ENCODE measurements at places on chromosomes 7 and 10. TPM values are rescaled to one million over a fixed set of nuclear protein-coding genes. Genes with fewer than 3 reads are reported as not detected.

The ACTL6B gene
- total RNA-seq = not detected

GRCh38 chr7:37211097-37211880 is 237.4 kb downstream of the ELMO1 start:
- no peak overlapping the region for H3K27ac ChIP-seq
- H3K36me3 ChIP-seq = no peaks in the 10 kb centered on the region
- no peaks in the 10 kb centered on the region for H3K4me1 ChIP-seq
- H3K27me3 ChIP-seq = peaks cover 2% of the 10 kb centered on the region
- no peak for DNase-seq

The BAMBI gene
- total RNA-seq = 13.2 TPM

DNA sequence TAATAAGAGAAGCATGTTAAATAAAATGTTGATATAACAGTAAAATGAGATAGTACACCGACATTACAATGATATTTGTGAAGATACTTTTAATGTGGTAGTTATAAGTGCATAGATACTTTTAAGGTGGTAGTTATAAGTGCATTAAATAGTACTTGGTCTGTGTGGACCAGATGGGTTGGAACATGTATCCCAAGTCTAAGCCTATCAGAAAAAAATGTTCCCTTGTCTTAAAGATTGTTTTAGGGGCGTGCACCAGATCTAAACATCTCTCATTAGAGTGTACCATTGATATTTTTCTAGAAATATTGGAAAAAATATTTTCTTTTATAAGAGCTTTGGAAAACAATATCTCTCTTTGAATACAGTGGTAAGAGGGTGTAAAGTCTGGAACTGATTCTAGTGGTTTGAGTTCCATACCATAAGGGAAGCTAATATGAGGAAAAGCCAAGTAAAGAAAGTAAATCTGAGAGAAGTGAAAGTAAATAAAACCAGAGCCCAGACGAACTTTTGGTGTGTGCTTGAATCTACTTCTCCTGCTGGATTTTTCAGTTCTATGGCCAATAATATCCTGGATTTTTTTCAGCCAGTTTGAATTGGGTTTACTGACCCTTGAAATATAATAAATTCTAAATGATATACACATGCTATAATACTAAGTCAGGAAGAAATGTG is 175.3 kb downstream of the MBL2 start:
- no peak overlapping the region for H3K4me3 ChIP-seq
- DNase-seq = no peak
- no peaks in the 10 kb centered on the region for H3K27me3 ChIP-seq
- no peak overlapping the region for H3K27ac ChIP-seq

DNA sequence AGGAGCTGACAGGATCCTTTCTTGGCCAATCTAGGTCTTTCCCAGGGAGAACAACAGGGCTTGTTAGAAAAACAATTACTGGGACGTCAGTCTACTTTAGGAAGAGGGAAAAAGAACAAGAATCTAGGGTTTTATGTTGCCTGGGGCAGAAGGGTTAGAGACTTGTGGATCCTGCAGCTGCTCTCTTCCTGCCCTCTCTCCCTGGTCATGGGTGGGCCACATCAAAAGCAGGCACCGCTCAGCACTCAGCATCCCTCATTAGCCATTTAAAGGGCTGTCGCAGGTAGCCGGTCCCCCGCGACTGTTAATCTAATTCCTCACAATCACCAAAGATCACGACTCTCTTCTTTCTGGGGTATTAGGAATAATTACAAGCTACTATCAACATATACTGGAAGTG is 631.9 kb downstream of the CALN1 start:
- H3K4me1 ChIP-seq = no peaks in the 10 kb centered on the region
- no peak for DNase-seq
- no peak overlapping the region for H3K4me3 ChIP-seq
- no peaks in the 10 kb centered on the region for H3K27me3 ChIP-seq

The TMEM225B gene
- 0.60 TPM for total RNA-seq

- H3K36me3 ChIP-seq = no peaks in the 10 kb centered on the region
- no peak for DNase-seq
- 0 out of 2 replicates have a peak, but pooled peaks cover 4% of the 10 kb centered on the region for H3K4me1 ChIP-seq
- H3K4me3 ChIP-seq = no peak overlapping the region
These were observed 102.8 kb downstream of the ARHGAP22 start for GRCh38 chr10:48501787-48502771.

GRCh38 chr7:34133356-34133982 is 228.1 kb downstream of the BMPER start:
- no peak overlapping the region for H3K4me3 ChIP-seq
- no peak for DNase-seq
- no peaks in the 10 kb centered on the region for H3K27me3 ChIP-seq
- no peaks in the 10 kb centered on the region for H3K4me1 ChIP-seq
- no peak overlapping the region for H3K27ac ChIP-seq
- no peaks in the 10 kb centered on the region for H3K36me3 ChIP-seq

DNA sequence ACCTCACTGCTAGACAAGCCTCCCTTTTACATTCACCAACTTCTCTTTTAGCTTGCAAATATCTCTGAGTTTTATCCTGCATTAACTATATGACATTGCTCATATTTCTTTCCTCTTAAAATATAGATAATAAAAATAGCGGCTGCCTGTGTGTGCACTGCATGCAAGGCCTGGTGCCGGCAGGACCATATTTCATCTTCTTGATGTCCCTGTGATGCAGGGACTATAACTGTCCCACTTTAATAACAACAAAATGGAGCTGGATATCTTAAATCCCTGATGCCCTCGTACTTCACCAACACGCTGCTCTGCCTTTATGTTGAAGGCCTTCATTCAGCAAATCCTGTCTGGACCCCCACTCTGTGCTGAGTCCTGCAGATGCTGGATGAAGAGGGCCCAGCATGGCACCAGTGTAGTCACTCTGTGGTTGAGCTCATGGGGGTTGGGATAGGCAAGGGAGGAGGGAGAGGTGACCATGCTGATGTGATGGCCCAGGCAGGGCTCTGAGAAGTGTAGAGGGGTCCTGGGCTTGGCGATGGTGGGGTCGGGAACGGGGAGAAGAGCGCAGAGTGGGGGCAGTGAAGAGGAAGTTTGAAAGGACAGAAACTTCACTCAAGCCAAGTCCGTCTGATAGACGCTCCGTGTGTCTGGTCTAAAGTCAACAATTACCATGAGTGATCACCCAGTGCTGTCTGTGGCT is 40.4 kb downstream of the C10orf90 start:
- H3K27ac ChIP-seq = no peak overlapping the region
- no peaks in the 10 kb centered on the region for H3K4me1 ChIP-seq
- no peak for DNase-seq
- no peak overlapping the region for H3K4me3 ChIP-seq

The MARVELD1 gene
- total RNA-seq = not detected

The TMEM213 gene
- total RNA-seq = not detected

GRCh38 chr7:45584261-45585210 is 10.4 kb downstream of the ADCY1 start:
- DNase-seq = no peak

DNA sequence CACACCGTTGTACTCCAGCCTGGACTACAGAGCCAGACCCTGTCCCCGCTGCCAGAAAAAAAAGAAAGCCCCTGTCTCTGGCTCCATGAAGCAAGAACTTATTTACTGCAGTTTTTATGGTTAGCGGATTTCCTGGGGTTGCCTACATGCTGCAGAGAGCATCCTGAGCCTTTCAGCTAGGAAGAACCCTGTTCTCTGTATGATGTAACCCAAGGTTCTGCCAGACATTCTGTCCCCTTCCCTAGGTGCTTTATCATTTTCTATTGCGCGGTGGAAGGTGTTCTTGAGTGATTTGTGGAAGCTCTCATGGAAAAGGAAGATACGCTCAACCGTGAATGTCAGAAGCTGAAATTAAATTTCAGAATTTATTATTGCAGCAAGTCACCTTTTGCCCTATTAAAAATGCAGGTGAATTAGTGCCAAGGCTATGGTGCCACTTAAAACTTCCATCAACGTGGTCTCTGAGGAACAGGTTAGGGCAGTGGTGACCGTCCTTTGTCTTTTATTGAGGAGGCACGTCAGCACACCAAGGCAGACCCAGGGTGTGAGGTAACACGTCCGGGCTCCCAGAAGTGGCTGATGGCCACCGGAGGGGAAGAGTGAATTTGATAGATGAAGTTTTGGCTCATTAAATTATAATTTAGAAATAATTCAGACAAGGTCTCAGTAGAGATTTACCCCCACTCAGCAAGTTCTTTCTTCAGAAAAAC is 273.1 kb downstream of the PHTF2 start:
- H3K27ac ChIP-seq = no peak overlapping the region
- H3K4me3 ChIP-seq = no peak overlapping the region
- H3K27me3 ChIP-seq = no peaks in the 10 kb centered on the region
- DNase-seq = no peak

GRCh38 chr7:153832160-153832559 is 220.0 kb upstream of the DPP6 start:
- no peak overlapping the region for H3K4me3 ChIP-seq
- H3K27me3 ChIP-seq = no peaks in the 10 kb centered on the region
- H3K36me3 ChIP-seq = no peaks in the 10 kb centered on the region
- no peaks in the 10 kb centered on the region for H3K4me1 ChIP-seq

- DNase-seq = no peak
- no peaks in the 10 kb centered on the region for H3K36me3 ChIP-seq
- no peaks in the 10 kb centered on the region for H3K27me3 ChIP-seq
- no peak overlapping the region for H3K27ac ChIP-seq
- H3K4me3 ChIP-seq = no peak overlapping the region
- H3K4me1 ChIP-seq = no peaks in the 10 kb centered on the region
These were observed 54.8 kb upstream of the EXOC4 start for GRCh38 chr7:133197972-133198544.

- DNase-seq = no peak
- no peaks in the 10 kb centered on the region for H3K27me3 ChIP-seq
- no peaks in the 10 kb centered on the region for H3K36me3 ChIP-seq
- H3K4me3 ChIP-seq = no peak overlapping the region
- H3K4me1 ChIP-seq = no peaks in the 10 kb centered on the region
These were observed 47.7 kb upstream of the ZNF479 start for GRCh38 chr7:57179776-57180415.

- H3K36me3 ChIP-seq = no peaks in the 10 kb centered on the region
- no peaks in the 10 kb centered on the region for H3K27me3 ChIP-seq
- no peak overlapping the region for H3K4me3 ChIP-seq
- H3K4me1 ChIP-seq = no peaks in the 10 kb centered on the region
- no peak for DNase-seq
These were observed 716.2 kb downstream of the NXPH1 start for GRCh38 chr7:9149499-9150082.

- no peaks in the 10 kb centered on the region for H3K27me3 ChIP-seq
- H3K4me1 ChIP-seq = peaks cover 23% of the 10 kb centered on the region
- DNase-seq = no peak
- no peaks in the 10 kb centered on the region for H3K36me3 ChIP-seq
These were observed 44.4 kb upstream of the TOMM7 start for GRCh38 chr7:22867003-22867402.

GRCh38 chr7:44498230-44498954 is 7.9 kb upstream of the NUDCD3 start:
- no peak overlapping the region for H3K27ac ChIP-seq
- H3K36me3 ChIP-seq = no peaks in the 10 kb centered on the region
- DNase-seq = no peak

DNA sequence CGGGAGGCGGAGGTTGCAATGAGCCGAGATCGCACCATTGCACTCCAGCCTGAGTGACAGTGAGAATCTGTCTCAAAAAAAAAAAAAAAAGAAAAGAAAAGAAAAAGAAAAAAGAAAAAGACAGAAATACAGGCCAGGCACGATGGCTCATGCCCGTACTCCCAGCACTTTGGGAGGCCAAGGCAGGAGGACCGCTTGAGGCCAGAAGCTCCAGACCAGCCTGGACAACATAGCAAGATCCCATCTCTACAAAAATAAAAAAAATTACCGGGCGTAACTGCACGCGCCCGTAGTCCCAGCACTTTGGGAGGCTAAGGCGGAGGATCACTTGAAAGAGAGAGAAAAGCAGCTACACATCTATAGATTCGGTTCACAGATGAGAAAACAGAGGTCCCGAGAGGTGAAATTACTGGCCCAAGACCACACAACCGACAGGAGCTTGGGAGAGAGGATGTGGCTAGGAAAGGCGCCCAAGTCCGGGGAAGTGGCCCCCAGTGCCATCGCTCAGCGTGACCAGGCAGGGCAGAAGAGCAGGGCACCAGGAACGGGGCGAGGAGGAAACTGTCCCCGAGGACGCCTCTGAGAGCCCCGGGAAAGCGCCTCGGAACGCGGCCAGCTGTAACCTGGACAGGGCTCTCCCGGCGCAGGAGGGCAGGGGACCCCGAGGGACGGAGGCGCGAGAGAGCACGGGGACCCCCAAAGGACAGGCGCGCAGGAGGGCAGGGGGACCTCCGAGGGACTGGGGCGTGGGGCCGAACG is 612 bp downstream of the SNX8 start:
- H3K27ac ChIP-seq = peak overlapping the region; percentile 75
- no peak for DNase-seq
- H3K4me3 ChIP-seq = peak overlapping the region; percentile 89
- H3K36me3 ChIP-seq = 0 out of 3 replicates have a peak, but pooled peaks cover 4% of the 10 kb centered on the region
- no peaks in the 10 kb centered on the region for H3K27me3 ChIP-seq

- no peak overlapping the region for H3K4me3 ChIP-seq
- peak; percentile 36 for DNase-seq
- peaks cover 10% of the 10 kb centered on the region for H3K4me1 ChIP-seq
- peaks cover 1% of the 10 kb centered on the region for H3K36me3 ChIP-seq
- H3K27ac ChIP-seq = no peak overlapping the region
These were observed 227.6 kb upstream of the IMMP2L start for GRCh38 chr7:111789870-111790269.

- H3K36me3 ChIP-seq = no peaks in the 10 kb centered on the region
- H3K27ac ChIP-seq = no peak within 1 kb of the TSS
- peak; percentile 68 for DNase-seq
- H3K27me3 ChIP-seq = peaks cover 3% of the 10 kb centered on the region
These were observed at the start of gene TSPAN15 for GRCh38 chr10:69451209-69451783. Gene TSPAN15, plus strand, starts transcription at chr10:69451465. Its CDS starts 130 bp downstream, at chr10:69451595.

The PCLO gene
- total RNA-seq = 0.29 TPM

The CABCOCO1 gene
- not detected for total RNA-seq

DNA sequence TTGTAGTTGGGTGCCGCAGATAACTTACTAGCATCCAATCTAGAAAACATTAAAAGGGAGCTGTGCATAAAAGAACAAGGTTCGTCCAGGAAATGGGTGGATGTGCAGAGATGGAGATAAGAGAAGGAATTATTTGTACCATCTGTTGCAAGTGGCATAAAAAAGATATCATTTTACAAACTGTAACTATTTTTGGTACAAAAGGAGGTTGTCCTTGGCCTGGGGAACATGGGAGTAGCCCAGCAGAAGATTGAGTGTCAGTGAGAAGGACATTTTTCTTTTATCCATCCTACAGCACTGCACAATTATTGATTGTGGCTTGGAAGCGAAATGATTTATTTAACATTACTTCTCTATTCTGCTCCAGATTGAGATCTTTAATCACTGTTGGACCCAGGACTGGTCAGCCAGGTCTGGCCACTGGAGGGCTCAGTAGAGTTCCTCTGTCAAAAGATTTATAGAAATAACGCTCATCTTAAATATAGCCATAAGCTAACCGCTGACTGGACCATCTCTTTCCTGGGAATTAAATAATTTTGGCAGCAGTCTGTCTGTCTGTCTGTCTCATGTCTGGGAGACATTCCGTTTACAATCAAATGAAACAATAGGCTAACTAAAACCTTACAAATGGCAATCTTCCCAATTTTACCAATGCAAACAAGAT is 254.1 kb downstream of the KIAA1217 start:
- H3K4me3 ChIP-seq = no peak overlapping the region
- peaks cover 1% of the 10 kb centered on the region for H3K36me3 ChIP-seq
- DNase-seq = no peak

The OGA gene
- 33.2 TPM for total RNA-seq

GRCh38 chr10:70513848-70514309 is 35.3 kb downstream of the PALD1 start:
- peaks cover 7% of the 10 kb centered on the region for H3K4me1 ChIP-seq
- H3K27ac ChIP-seq = no peak overlapping the region
- no peak for DNase-seq
- H3K4me3 ChIP-seq = no peak overlapping the region
- H3K27me3 ChIP-seq = peaks cover 6% of the 10 kb centered on the region
- no peaks in the 10 kb centered on the region for H3K36me3 ChIP-seq

Measured in HepG2 (cell line).